ENCODE measurements at places on chromosomes 16 and 17.

GRCh38 chr17:82960419-82961271 is 118.8 kb upstream of the METRNL start:
- no peak for DNase-seq

GRCh38 chr17:73562896-73563295 is 81.3 kb downstream of the SDK2 start:
- DNase-seq, result no peak

- DNase-seq, result no peak
Measured at GRCh38 chr17:13420418-13420826, 181.3 kb downstream of the HS3ST3A1 start.

GRCh38 chr17:45910667-45911066 is 16.3 kb downstream of the MAPT start:
- no peak for DNase-seq

- no peak for DNase-seq
Measured at GRCh38 chr17:75433218-75433783, 23.1 kb upstream of the TMEM94 start.

GRCh38 chr17:82884341-82884969 is 44.6 kb upstream of the ZNF750 start:
- no peak for DNase-seq

DNA sequence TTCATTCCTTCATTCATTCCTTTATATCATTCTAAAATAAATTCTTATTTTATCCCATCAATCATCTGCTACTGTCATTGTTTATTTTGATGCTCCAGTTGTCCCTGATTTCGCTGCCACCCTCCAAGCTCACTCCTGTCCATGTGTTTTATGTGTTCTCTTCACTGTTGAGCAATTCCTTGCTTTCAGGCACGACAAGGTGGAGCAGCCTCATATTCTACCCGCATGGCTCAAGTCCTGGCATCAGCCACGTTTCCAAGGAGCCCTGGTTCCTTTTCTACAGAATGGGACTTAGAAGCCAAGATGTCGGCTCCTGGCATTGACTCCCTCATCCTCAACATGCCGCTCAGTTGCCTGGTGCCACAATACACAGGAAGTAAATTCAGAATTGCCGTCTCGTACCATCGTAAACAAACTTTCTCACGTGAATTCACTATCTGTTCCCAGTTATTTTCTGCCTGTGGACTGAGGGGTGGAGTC is 139.0 kb downstream of the RPTOR start:
- DNase-seq, result no peak

Measured in COLO829 (cell line).